ENCODE measurements at places on chromosomes 7 and 10. TPM values are rescaled to one million over a fixed set of nuclear protein-coding genes. Genes with fewer than 3 reads are reported as not detected.
A peak's percentile ranks its signal among the peaks of the same experiment; 100 is the strongest.

The TRPV6 gene
- total RNA-seq, result not detected

The LRRN3 gene
- 26.9 TPM for total RNA-seq

The ANK3 gene
- 24.6 TPM for total RNA-seq

GRCh38 chr10:22598478-22598877, 115.9 kb downstream of the PIP4K2A start:
- DNase-seq, result no peak

DNA sequence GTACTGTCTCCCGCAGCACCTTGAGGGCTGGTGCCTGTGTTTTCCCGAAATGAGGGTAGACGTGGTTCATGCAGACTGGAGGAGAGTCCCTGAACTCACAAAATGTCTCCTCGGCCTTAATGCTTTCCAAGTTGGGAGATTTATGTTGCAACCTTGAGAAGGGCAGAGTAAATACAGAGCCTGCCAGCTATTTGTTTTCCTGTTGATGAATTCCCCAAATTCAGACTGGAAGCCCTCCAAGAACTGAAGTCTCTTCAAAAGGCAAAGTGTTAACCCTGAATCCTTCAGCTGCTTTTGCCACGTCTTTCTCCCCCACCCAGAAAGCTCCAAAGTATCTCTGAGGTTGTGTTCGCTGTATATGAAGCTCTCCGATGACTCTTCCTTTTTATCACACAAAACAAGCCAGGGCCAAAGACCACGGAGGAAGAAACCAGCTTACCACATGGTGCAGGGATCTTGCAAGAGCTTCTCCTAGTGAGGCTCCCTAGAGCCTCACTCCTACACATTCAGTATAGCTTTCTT, 254.7 kb upstream of the NFE2L3 start:
- DNase-seq, result no peak

GRCh38 chr7:22387583-22387982, 30.6 kb upstream of the RAPGEF5 start:
- peak; percentile 36 for DNase-seq

DNA sequence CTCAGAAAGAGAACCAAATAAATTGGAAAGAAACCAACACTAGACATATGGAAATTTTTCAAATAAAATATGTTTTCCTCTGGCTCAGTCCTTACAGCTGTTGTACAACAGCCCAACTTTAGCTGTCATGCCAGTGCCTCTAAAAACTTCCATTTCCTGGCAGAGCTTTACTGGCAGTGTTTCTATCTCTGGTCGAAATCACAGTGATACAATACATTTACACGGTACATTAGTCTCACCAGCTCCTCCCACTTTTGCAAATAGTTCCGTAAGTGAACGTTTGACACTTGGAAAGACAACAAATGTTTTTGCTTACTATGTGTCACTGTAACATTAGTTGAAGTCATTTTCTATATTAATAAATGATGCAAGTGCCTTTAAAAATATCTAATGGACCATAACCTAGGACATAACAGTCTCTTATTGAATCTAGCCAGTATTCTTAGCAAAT, 29.8 kb downstream of the BCAP29 start:
- no peak for DNase-seq

Data from myocyte (in vitro differentiated cells).